ENCODE measurements at places on chromosomes 4 and X. TPM values are rescaled to one million over a fixed set of nuclear protein-coding genes. Genes with fewer than 3 reads are reported as not detected.

USP51 gene
- total RNA-seq = 1.9 TPM

ARSH gene
- 0.12 TPM for total RNA-seq

ODAPH gene
- total RNA-seq = not detected

DNA sequence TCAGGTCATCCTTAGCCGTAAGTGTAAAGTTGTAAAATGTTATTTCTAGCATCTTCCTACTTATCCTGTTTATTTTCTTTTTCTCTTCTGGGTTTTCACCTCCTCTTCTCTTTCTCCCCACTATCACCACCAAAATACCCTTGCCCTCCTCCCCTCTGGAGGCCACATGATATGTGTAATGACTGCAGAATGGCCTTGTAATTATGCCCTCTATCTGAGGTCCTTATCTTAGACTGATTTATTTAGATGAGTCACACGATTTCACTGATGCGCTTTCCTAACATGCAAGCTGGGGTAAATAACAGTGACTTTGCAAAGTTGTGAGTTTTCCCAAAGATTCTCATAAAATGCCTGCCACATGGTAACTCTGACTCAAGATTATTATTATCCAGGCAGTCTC lies 231.8 kb upstream of the GPRIN3 start:
- DNase-seq = no peak

TTC29 gene
- not detected for total RNA-seq

CTAG2 gene
- not detected for total RNA-seq

DNA sequence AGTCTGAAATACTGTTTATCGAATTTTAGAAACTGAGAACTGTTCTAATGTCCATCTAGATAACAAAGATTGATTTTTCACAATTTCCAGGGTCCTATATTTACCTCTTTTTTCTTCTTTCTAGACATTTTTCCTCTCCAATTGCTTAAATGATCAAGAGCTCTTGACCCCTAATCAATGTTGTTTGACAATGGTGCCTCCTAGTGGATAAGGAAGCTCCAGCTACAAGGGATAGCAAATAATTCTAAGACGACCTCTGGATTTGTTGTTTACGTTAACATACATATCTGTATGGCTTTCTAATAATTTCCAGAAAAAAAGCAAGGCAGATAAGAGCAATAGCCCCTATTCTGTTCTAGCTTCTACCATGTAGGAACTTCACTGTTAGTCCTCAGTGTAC lies 35.8 kb downstream of the GPR82 start:
- no peak for DNase-seq

DNA sequence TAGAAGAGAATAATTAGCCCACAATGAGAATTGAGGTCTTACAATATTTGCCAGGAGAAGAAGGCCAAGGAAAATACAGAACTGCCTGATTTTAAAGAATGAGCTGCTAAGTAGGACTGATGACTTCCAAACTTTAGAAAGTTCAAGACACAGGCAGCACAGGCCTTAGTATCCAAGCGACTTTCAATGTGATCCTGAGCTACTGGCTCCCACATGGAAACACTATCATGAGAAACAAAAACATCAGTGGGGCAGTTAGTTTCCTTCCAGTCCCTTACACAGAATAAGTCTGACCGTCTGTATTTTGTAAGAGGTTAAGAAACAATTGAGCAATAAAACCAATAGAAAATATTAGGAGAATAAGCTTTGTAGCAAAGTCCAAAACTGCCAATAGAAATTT lies 251.4 kb downstream of the COL25A1 start:
- DNase-seq = no peak

RHOXF1 gene
- 0.29 TPM for total RNA-seq

- no peak for DNase-seq
Measured at GRCh38 chr4:151260526-151260925, 16.4 kb upstream of the PRSS48 start.

- DNase-seq = no peak
Measured at GRCh38 chr4:11566444-11567022, 137.8 kb upstream of the HS3ST1 start.

UGT2A3 gene
- total RNA-seq = 170 TPM

GRCh38 chrX:14936561-14936960 lies 63.3 kb downstream of the MOSPD2 start:
- DNase-seq = no peak

DNA sequence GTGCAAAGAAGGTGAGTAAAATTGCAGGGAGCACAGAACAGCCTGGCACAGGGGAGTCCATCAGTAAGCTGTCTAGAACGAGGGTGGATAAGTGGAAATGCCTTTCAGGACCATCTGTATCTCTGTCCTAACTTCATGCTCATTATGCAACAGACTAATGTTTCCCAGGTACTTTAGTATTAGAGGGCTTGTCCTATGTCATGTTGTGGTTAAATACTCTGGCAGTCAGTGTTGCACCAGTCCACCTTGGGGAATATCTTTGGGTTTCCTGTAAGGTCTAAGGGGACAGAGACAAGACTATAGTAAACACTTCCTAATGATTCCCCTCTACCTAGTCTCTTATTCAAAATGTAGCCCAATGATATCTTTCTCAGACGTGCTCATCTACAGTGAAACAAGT lies 21.3 kb downstream of the NOCT start:
- DNase-seq = no peak

SYTL4 gene
- 15.8 TPM for total RNA-seq

- no peak for DNase-seq
Measured at GRCh38 chrX:47373198-47373597, 2.8 kb downstream of the ZNF157 start.

WFS1 gene
- 109 TPM for total RNA-seq

- no peak for DNase-seq
Measured at GRCh38 chr4:8141935-8142334, 16.7 kb downstream of the ABLIM2 start.

DNA sequence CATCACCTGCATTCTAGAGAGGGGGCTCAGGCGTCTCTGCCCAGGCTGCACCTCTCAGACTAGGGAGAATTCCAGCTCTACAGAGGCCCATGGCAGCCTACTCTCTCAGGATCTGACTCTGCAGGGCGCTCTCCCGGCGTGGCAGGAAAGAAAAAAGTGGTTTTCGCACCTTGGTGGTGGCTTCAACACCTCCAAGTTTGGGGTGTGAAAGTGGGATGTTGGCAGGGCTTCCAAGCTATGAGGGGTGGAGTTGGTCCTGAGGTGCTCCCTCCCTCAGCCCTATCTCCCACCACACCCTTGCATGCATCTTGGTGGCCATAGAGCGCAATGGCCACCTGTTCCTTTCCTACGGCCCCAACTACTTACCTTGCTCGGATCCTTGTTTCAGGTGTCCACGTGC lies 166.5 kb downstream of the VSIG4 start:
- DNase-seq = no peak

- no peak for DNase-seq
Measured at GRCh38 chrX:134792077-134792476, 133.8 kb upstream of the PLAC1 start.

DNA sequence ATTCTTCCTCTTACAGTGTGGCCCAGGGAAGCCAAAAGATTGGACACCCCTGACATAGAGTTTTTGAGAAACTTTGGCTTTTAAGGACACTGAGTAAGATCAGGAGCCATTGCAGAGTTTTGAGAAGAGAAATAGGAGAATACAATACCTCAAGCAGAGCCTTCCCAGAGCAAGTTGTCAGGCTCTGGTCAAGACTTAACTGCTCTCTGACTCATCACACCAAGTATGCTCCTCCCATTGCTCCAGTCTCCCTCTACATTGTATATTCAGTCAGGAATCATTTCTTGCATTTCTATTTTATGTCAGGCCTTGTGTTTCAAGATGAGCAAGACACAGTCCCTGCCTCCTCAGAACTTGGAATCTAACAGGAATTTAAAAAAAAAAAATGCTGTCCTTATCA lies 176.4 kb upstream of the FMR1 start:
- no peak for DNase-seq

SLC49A3 gene
- total RNA-seq = 13.9 TPM

DNA sequence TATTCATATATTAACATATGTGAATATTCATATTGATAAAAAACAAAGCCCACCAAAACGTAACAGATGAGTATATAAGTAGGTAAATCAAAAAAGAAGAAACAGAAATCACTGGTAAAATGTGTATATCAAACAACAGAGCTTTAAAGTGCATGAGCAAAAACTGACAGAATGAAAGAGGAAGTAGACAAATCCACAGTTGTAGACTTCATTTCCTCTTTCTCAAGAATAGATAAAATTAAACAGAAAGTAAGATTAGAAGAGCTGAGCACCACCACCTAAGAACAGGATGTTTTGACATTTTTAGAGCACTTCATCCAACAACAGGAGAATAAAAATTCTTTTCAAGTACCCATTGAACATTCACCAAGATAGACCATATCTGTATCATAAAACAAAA lies 64.6 kb downstream of the CNKSR2 start:
- DNase-seq = no peak

- no peak for DNase-seq
Measured at GRCh38 chr4:64584981-64585557, 175.8 kb upstream of the TECRL start.

DNA sequence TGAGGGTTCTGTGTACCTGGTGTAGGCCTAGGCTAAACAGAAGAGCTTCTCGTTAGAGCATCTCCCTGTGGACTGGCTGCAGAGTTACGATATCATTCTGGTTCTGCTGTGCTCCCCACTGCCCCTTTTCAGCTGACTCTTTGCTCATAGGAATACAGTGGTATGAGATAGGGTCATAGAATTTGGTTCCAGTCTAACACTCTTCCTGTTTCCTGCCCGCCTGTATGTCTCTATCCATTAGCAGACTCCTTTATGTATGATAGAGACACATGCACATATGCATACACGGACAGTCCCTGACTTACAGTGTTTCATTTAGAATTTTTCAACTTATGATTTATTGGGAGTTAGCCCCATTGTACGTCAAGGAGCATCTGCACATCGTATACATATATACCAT lies 15.3 kb downstream of the RNF4 start:
- no peak for DNase-seq

GAGE12E gene
- not detected for total RNA-seq

DNA sequence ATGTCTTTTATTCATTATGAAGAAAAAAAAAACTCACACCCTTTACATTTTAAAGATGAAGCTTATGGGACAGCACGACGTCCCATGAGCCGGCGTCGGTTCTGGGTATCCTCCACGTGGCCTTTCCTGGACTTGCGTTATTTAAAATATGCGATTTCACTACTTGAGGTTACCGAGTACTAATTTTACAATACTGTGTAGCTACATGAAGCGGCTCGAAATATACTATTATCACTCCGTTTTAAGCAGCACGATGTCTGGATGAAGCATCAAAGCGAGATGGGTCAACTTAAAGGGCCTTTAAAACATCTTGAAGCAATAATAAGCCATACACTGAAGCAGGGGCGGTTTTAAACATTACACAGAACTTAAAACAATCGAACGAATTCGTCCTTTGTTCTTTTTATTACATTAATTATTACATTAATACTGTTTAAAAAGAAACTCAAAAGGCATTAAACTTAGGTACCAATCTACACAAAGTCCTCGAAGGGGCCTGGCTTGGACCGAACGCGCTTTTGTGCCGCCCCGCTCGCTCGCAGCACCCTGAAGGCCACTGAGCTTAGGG lies 1.4 kb upstream of the KLF3 start:
- DNase-seq = no peak

SPANXN3 gene
- total RNA-seq = not detected

GRCh38 chrX:109733613-109734083 lies 591 bp upstream of the ACSL4 start:
- DNase-seq = no peak

- no peak for DNase-seq
Measured at GRCh38 chr4:118957722-118958445, 69.2 kb downstream of the SYNPO2 start.

GRCh38 chrX:81261576-81261975 lies 59.7 kb downstream of the SH3BGRL start:
- no peak for DNase-seq

DNA sequence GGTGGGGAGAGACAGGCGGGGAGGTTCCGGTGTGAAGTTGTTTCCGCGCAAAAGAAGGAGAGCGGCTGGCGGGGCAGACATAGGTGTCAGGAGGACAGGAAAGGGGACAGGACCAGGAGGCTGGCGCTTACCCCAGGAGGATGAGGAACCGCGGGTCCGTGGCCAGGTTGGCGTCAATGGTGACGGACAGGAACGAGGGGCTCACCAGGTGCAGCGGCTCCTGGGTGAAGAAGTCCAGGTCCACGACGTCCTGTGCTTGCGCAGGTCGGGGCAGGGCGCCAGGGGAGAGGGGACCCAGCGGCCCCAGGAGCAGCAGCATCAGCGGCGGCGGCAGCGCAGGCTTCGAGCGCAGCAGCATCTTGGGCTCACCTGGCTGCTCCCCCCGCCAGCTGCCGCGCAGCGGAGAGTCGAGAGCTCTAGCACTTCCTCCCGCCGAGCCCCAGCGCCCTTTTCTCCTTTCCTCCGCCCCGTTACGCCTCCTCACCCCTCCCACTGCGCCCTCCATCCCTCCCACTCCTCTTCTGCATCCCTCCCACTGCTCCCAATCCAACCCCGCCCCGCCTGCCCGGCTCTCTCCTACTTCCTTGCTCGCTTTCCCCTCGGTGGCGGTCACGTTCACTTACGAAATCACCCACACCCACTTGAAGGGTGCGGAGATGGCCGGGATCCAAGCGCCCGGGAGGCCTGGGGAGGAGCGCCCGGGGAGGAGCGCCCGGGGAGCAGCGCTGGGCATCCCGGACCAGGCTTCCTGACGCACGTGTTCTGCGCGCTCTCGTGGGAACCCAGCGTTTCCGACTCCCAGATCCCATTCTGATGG lies at the start of gene HPSE:
Gene HPSE (minus strand): TSS at position 424 of the 817 bp plus-strand sequence. CDS start 66 bp downstream, at position 358.
- peak; percentile 88 for DNase-seq

- DNase-seq = no peak
Measured at GRCh38 chr4:174531486-174531885, 9.2 kb upstream of the HPGD start.

DNA sequence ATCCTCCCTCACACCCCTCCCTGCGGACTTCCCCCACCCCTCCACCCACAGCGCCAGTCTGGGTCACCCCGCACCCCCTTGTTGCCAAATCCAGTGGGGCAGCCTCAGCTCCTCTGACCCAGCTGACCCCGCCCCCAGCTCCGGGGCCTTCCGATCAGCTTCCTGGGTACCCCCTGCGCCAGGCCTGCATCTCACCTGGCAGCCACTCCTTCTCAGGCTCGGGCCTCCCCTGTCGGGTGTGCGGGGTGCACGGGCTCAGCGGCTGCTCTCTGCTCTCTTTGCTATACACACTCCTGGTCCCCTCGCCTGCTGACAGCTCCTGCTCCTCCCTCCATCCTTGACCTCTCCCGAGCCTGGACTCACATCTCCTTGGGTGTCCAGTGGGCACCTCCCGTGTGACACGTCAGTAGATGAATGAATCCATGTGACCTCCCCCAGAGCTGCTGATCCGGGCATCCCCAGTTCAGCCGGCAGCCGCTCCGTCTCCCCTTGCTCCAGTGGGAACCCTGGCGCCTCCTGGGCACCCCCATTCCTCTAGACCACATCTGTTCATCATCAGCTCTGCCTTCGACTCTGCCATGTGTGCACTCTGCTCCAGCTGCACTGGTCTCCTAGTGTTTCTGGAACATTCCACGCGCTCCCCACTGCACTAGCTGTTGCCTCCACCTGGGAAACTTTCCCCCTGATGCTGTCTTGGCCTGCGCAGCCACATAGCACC lies 9.9 kb downstream of the CFAP99 start:
- DNase-seq = no peak

DNA sequence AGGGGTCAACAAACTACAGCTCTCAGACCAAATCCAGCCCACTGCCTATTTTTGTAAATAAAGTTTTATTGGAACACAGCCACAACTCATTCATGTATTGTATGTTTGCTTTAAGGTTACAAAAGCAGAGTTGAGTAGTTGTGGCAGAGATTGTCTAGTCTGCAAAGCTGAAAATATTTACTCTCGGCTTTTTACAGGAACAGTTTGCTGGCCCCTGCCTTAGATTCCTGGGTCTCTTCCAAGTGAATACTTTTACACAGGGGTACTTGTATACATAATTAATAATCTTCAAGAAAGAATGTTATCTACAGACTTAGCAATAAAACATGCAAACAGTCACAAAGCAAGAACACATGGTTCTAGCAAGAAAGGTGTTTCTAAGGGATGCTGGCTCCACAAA lies 154.2 kb downstream of the AMELX start:
- no peak for DNase-seq

SORCS2 gene
- total RNA-seq = 1.7 TPM
